Astrocyte of the cerebellum (primary cell): ENCODE measurements at places on chromosomes 7 and 10.

DNA sequence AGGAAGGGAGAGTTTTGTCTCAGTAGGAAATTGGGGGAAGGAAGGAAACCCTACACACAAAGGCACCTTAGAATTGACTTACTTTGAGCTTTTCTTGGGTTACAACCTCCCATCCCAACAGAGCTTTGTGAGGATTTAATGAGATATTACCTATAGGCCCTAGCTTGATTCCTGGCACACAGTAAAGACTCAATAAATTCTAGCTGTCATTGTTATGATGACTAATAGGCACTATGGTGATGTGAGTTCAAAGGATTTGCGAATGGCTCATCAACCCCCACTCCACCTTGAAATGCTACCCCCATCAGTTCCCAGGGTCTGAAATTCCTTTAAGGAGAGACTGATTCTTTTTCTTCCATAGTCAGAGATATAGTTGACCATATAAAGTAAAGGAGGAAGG is 67.9 kb upstream of the SMNDC1 start:
- no peak for DNase-seq

- DNase-seq: no peak
Measured at GRCh38 chr7:2521341-2521745, 1.8 kb downstream of the LFNG start.

DNA sequence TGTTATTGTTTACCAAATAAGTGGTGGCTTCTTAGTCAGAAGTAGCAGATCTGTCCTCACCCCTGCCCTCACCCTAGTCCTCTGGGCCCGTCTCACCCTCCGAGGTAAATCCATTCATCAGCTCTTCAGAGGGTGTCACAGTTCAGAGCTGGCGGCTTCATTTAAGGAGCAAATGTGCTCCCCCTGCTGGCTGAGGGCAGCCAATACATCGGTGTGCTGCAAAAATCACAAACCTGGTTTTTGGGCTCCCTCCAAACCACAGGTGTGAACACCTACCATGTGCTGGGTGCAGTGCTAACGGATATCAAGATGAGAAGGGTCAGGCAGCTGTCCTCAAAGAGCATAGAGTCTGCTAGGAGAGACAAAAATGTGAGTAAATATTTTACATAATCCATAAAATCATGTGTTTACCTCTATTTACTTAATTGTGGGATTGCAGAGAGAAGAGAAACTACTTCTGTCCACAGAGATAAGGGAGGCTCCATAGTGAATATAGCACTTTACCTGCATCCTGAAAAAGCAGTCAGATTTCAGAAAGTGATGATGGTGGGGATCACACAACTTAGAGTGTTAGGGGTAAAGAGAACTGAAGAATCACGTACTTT is 15.5 kb upstream of the CRTAC1 start:
- DNase-seq: peak; percentile 18

- DNase-seq: no peak
Measured at GRCh38 chr7:107353701-107354100, 116.2 kb upstream of the GPR22 start.

DNA sequence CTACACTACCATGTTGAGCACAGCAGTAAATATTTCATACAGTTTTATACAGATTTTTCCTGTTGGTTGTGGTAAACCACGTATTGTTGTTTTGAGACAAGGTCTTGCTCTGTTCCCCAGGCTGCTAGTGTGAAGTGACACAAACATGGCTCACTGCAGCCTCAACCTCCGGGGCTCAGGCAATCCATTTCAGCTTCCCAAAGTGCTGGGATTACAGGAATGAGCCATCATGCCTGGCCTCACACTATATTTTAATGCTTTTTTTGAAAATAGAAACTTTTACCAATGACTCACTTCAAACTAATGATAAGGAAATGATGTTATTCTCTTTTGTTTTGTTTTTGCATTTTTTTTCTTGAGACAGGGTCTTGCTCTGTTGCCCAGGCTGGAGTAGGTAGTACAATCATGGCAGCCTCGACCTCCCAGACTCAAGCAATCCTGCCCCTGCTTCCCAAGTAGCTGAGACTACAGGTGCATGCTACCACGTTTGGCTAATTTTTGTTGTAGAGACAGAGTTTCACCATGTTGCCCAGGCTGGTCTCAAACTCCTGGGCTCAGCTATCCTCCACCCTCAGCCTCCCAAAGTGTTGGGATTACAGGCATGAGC is 210.6 kb downstream of the TPST1 start:
- DNase-seq: no peak

GRCh38 chr7:55170335-55171069 is 151.7 kb downstream of the EGFR start:
- DNase-seq: no peak

GRCh38 chr10:72175149-72175548 is 40.7 kb upstream of the ANAPC16 start:
- DNase-seq: no peak

GRCh38 chr7:80362010-80362618 is 149.8 kb downstream of the GNAT3 start:
- DNase-seq: no peak

DNA sequence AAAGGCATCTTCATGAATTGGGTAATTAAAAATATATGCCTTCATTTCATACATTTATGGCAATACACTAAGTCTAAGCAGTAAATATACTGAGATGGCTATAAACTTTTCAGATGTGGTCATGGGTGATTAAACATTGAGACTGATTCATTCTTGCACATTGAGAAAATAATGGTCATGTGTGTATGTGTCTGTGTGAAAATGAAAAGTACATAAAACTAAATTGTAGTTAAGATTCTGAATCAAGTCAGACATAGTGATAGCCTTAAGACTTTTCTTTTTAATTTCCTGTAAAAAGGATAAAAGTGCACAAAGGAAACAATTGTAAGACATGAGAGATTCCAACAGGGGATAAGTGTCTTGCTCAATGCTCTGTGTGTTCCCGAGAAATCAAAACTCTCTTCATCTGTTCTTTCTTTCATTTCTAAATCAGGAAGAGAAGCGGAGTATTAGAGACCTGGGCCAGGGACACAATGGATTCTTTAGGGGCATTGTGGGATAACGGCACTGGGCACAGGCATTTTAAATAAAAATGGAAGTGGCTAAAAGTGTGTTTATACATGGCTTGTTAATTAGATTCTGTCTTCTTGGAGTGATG is 69.8 kb upstream of the AGR3 start:
- DNase-seq: no peak

GRCh38 chr7:20411372-20411771 is 80.7 kb downstream of the ITGB8 start:
- DNase-seq: no peak

GRCh38 chr7:630111-630511 is 96.4 kb upstream of the DNAAF5 start:
- DNase-seq: no peak

- no peak for DNase-seq
Measured at GRCh38 chr10:86167762-86168128, 198.8 kb downstream of the GRID1 start.

DNA sequence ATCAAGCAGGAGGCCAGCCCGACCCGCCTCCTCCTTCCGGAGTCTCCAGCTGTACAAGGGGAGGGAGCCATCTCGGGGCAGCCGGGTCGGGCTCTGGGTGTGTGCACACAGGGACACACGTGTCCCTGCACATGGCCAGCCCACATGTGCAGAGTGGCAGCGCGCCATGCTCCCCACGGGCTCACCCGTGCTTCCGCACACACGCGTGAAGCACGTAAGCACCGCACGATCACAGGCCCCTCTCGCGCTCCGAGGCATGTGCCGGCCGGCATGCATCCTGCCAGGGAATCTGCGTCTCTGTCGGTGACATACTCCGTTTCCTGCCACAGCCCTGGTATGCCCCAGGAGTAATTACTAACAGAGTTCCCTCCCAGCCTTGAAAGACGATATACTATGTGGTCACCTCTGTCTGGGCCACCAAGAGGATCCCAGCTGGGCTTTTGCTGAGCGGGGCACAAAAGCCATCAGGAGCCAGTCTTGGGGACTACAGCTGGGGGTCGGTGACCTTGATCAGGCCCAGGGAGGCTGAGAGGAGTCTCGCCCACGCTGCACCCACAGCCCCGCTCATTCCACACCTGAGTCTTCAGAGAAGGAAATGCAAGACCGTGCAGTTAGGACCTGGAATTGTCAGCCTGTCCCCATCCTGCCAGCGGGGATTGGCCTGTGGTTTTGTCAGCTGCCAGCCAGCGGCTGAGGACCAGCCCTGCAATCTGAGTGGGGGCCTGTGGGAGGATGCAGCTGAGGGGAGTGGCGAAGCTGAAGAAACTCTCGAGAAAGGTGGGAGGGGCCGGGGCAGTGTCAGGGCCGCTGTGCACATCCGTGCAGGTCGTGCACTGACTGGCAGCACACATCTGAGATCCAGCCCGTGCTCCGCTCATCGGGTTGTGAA is 11.0 kb upstream of the LFNG start:
- no peak for DNase-seq

- DNase-seq: peak; percentile 57
Measured at GRCh38 chr10:4316161-4316810, 509.7 kb upstream of the AKR1E2 start.

- no peak for DNase-seq
Measured at GRCh38 chr10:23886355-23886754, 322.6 kb upstream of the KIAA1217 start.

DNA sequence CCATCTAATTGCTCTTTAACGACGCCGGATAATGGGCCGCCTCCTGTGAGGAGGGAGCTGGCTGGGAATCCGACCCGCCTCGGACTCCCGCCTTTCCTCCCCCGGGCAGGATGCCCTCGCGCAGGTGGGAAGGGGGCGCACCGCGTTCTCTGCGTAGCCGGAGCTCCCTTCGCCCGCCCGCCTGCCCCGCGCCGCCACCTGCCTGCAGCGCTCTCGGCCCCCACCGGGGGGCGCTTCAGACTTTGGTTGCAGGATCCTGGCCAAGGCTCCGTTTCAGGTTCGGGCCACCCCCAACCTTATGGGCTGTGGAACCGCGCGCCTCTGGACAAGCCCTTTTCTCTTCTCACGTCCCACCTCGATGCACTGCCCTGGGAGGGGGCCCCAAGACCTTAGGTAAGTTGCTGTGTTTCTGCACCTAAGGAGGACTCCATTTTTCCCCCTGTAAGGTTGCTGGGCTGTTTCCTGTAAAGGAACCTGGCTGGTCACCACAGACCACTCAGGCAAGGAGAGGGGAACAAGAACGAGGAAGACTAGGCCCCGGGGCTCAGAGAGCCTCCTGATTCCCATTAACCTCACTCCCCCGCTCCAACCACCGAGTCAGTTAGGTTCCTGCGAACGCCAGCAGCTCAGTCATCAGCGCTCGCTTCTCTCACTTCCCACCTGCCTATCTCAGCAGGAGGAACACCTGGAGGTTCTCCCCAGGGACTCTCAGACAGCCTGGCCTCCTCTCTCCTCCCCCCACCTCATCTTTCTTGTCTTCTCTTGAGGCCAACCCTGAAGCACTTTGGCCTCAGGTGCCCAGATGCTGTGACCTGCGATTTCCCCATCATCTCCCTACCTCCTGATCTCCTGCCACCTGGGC is 11.3 kb upstream of the KAZALD1 start:
- DNase-seq: no peak

GRCh38 chr7:50275430-50275829 is 29.1 kb upstream of the IKZF1 start:
- DNase-seq: no peak

DNA sequence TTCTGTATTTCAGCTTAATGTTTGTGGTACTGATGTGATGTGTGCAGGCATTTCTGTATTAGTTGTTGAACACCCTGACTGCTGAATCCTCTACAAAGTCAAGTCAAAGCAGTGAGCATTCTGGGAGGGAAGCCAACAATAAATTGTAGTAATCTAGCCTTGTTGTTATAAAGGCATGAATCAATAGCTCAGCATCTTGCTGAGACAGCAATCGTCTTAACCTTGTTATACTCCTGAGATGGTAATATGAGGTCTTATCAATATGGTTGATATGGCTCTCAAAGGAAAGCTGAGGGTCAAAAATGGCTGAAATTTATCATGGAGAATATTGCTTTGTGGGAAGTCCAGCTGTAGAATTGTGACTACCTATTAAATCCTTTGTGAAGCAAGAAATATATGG is 299.4 kb downstream of the DNAJB9 start:
- DNase-seq: no peak

- no peak for DNase-seq
Measured at GRCh38 chr7:114086537-114086913, 167.7 kb upstream of the PPP1R3A start.

DNA sequence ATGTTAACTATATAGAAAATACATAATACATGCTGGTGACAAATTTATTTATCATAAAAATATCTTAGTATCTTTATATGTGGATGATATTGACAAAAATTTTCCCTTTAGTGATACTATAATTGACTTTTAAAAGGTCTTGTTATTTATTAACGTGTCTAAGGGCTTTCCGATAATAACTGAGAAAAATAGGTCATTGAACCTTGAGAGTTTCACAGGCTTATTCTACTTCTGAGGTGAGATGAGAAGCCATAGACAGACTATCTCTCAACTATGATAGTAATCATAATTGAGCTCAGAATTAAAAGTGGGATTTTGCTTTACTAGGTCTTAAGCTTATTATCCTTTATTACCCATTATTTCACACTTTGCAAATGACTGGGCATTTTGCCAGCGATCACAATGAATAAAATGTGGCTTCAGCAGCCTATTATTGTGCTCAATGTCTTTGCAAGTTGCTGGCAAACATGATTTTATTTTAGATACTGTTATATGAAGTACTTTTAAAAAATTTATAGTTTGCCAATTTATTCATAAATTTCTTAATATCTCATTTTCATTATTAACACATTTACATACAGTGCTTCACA is 574.5 kb downstream of the ZWINT start:
- no peak for DNase-seq

- no peak for DNase-seq
Measured at GRCh38 chr7:148856891-148857290, 27.2 kb downstream of the EZH2 start.

GRCh38 chr7:156609010-156609877 is 31.3 kb upstream of the RNF32 start:
- DNase-seq: no peak

DNA sequence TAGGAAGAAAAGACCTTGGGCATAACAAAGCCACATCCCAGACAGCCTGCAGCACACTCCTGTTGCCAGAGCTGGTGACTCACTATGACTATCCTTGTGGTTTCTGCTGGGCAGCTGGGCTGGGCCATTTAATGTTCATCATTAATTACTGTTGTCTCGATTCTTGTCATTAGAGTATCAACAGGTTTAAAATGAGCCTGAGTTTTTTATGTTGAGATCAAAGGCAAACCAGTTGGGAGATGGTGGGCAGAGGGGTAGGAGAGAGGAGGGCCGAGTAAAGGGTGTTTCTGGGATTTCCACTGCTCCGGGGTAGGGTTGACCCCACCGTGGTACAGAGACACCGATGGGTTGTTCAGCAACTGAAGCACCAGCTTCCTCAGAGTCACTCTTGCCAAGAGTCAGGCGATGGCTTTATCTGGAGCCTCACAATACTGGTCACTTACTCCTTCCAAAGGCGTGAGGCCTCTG is 128.7 kb upstream of the LYZL1 start:
- DNase-seq: peak; percentile 73

GRCh38 chr10:132953428-132953827 is 11.1 kb upstream of the CFAP46 start:
- DNase-seq: no peak
